Activated CD4-positive, alpha-beta T cell treated with anti-CD3 and anti-CD28 coated beads, Interleukin-2, Interleukin-4, amounts not matched to agents 100 ng/mL and 50 ng/mL, durations not matched to agents 16 hours and 8 hours (primary cell): ENCODE measurements at places on chromosomes 3 and 15.

DNA sequence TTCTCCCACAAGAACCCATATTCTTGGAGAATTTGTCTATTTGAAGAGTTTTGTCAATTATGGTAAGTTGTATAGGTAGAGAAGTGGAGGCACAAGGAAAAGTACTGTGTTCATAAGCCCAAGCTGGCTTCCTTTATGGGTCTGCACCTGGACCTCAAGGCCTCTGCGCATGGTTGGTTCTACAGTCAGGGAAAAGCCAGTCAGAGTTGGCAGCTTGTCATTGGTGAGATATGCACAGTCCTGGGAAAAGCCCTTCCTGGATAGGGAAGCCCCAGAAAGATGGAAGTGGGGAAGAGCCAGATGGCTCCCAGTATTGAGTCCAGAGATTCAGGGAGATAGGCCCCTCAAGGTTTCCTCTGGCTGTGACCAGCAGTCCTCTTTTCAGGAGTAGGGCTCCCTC, 15.8 kb downstream of the BOC start:
- DNase-seq = no peak

GRCh38 chr3:56089739-56090138, 378.5 kb downstream of the ERC2 start:
- DNase-seq = no peak

- DNase-seq = no peak
Measured at GRCh38 chr3:185552358-185552877, at the start of gene LIPH. TSS of gene LIPH (minus strand) at chr3:185552588. CDS start at chr3:185552471, 117 bp downstream.

DNA sequence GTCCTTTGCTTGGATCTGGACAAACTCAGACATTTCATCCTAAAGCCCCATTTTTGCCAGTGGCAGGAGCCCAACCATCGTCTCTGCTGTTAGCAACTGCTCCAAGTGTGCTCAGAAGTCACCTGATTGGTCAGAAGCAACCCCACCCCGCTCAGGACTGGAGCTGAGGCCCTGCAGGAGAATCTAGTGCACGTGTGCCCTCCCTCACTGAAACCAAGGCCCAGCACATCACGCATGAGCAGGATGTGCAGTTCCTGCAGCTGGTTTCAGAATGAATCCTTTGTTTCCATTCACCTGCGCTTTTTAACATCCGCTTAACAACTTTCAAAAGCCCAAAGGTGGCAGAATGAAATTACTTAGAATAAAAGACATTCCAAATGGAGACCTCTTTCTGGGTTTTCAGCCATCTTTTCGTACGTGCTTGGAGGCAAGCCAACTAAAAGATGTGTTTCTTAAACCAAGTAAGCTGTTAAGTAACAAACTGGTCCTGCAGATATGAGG, 81.2 kb downstream of the SRGAP3 start:
- DNase-seq = peak; percentile 88

GRCh38 chr15:73681856-73682599, 2.2 kb upstream of the CD276 start:
- no peak for DNase-seq

DNA sequence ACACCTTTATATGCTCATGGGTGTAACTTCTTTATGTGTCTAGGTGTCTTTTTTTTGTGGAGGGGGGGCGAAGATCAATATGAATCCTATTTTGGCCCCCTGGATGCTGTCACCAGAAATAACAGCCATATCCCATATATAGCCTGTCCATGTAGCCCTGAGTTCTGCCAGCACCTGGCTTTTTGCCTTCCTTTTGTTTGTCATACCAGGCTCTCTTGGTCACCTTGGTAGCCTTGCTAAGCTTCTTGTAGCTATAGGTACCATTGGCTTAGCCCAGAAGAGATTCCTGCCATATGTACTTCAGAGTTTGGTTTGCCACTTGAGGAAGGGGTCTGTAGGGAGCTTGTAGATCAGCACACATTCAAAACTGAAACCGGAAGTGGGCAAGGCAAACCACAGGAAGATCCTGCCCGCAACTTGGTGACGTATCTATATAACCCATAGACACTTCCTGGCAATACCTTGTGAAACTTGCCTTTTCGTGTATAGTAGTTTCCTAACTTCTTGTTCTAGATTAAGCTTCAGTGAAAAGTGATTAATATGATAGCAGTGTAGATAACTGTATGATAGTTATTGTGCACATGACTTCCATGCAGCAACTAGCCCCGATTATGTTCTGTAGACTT, 11.9 kb downstream of the RASA2 start:
- peak; percentile 96 for DNase-seq

DNA sequence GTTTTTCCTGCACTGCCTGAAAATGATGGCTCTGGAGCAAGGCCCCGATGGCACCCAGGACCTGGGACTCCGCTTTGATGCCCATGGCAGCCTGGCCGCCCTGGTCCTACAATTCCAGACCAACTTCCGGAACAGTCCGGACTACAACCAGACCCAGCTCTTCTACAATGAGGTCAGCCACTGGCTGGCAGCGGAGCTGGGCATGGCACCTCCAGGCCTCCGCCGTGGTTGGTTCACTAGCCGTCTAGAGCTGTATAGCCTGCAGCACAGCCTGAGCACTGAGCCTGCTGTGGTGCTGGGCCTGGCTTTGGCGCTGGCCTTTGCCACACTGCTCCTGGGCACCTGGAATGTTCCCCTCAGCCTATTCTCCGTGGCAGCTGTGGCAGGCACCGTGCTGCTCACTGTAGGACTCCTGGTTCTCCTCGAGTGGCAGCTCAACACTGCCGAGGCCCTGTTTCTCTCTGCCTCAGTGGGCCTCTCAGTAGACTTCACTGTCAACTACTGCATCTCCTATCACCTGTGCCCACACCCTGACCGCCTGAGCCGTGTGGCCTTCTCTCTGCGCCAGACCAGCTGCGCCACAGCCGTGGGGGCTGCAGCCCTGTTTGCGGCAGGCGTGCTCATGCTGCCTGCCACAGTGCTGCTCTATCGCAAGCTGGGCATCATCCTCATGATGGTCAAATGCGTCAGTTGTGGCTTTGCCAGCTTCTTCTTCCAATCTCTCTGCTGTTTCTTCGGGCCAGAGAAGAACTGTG, 10.9 kb downstream of the DISP2 start:
- no peak for DNase-seq

GRCh38 chr3:190101320-190102011, 19.2 kb downstream of the P3H2 start:
- DNase-seq = no peak
